IPS DF 6.9 (cell line): ENCODE measurements at places on chromosomes 5 and 9.

- no peak for DNase-seq
Measured at GRCh38 chr5:168766426-168766700, 187.2 kb upstream of the PANK3 start.

GRCh38 chr9:71001780-71002386 lies 119.5 kb downstream of the TRPM3 start:
- peak; percentile 37 for DNase-seq

- no peak for DNase-seq
Measured at GRCh38 chr9:132806306-132806705, 71.8 kb downstream of the AK8 start.

DNA sequence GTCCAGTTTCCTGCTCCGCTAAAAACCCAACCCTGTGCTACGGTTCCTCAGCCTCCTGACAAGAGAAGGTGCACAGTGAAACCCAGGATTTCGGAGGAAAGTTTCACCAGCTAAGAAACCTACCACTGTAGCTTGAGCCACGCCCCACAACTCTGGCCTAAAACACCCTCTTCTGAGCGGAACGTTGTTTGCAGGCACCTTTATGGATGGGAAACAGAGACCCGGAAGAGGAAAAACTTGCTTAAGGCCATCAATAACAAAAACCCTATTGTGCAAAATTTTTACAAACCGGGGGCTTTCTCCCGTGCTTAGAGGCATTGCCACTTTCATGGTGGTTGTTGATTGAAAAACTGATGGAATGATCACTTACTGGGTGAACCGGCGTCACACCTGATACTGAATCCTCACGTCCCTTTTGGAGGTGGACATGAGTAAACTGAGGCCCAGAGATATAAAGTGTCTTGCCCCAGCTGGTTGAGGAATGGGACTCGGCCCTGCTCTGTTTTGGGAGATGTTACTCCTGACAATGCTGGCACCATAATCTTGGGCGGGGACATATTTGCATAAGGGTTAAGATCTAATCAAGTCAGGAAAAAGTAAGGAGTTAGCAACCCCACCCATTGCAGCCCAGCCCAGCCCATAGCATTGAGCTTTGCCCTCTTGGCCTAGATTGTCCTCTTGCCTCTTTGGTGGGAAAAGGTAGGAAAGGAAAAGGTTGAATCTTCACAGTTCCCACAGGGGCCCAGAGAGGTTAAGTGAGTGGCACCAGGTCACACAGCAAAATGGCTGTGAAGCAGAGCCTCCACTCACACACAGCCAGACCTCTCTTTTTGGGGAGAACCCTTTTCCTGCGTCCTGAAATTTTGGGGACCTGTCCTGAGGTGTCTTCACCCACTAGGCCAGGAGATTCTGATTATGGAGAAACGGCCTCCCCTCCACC lies 23.2 kb upstream of the PTGS1 start:
- DNase-seq, result no peak

GRCh38 chr5:170293273-170293672 lies 4.3 kb downstream of the LCP2 start:
- no peak for DNase-seq

- DNase-seq, result no peak
Measured at GRCh38 chr5:140342287-140342686, 4.1 kb downstream of the HBEGF start.

DNA sequence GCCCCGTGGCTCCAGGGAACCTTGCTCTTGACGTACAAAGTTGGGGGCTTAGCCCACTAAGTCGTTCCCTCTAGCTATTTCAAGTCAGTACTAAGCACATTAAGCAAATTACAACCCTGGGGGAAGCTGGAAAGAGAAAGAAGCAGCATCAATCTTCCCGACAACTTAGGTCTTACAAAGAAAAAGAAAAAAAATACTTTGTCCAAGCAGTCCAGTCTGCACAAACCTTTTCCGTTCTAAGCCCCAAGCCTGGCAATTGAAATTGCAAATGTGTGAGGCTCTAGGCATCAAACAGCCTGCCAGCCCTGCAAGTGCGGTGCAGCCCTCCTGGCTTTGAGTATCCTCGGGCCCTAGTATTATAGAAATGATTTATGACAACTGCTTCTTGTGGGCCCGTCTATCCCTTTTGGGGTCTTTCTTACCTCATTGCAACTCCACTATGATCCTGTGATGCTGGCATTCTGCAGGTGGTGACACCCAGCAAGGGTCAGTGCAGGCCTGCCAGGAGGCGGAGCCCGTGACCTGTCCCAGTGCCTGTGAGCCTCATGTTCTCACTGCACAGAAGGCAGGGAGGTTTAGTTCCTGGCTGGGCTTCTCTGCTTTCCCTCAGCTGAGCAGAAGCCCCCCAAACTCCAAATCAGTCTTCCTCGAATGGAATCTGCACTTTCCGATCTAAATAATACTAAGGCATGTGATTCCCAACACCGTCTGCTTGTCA lies 232.3 kb upstream of the IRX2 start:
- no peak for DNase-seq

- DNase-seq, result no peak
Measured at GRCh38 chr5:107461770-107462169, 209.0 kb downstream of the EFNA5 start.

GRCh38 chr5:56838409-56839039 lies 23.2 kb downstream of the MAP3K1 start:
- no peak for DNase-seq

- DNase-seq, result no peak
Measured at GRCh38 chr9:78112004-78112403, 80.4 kb upstream of the GNAQ start.

- no peak for DNase-seq
Measured at GRCh38 chr5:74953937-74954720, 87.9 kb upstream of the FAM169A start.

DNA sequence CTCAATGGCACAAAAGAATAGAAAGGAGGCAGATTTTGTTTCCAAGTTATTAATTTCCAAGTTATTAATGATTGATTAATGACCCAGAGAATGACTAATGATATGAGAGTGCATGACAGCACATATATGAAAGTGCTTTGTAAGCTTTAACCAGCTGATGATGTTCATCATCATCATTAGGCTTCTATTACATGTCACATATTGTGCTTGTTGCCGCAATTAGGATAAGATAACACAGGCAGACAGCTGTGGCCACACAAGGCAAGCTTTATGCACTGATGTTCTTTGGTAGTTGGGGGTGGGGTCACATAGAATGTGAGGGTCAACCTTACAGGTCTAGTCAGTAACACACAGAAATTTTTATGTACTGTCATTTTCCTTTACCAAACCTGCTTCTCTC lies 219.7 kb downstream of the TRPM3 start:
- DNase-seq, result no peak

DNA sequence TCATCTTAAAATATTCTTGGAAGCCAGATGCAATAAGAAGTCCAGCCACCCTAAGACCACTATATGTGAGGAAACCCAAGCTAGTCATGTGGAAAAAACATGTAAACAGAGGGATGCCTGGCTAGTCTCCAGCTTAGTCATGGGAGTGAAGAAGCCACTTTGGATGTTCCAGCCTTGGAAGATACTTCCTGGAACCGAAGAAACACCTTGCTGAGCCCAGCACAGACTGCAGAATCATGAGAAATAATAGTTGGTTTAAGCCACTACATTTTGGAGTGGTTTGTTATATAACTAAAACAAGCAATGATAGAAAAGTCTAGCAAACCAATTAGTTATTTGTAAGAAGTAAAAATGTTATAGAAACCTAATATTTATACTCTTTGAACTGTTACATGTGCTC lies 12.6 kb downstream of the DHX29 start:
- DNase-seq, result no peak

DNA sequence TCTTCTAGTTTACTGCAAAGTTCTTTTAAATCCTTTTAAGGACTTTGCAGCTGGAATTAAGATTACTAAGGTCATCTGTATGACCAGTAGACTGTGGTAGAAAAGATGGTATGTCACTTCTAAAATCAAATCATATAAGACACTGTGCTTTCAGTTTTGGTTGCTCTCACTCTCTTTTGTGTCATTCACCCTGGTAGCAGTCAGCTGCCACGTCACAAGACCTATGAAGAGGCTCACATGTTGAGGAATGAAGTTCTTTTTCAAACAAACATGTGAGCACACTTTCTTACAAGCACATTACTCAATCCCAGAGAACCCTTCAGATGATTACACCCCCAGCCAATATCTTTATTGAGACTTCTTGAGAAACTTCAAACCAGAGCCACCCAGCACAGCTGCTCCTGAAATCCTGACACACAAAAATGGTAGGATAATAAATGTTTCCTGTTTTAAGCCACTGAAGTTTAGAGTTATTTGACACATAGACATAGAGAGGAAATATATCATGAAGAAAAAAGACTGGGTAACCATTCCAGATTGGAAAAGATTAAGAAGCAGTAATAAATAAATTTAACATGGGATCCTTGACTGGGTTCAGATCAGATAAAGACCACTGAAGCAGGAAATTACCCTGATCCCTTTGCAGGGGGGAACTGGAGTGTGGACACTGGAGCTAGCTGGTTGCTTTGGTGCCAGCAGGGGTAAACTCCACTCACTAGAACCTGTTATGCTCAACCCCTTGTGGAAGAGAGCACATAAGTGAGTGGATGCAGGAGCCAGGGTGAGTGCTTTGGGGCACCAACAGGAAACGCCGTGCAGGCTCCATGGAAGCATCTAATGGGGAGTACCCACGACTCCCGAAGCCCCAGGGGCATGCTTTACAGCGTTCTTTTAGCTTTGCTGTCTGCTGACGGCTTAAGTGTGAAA lies 64.1 kb downstream of the SLCO4C1 start:
- DNase-seq, result no peak

- DNase-seq, result no peak
Measured at GRCh38 chr9:100729336-100729895, 151.5 kb downstream of the CAVIN4 start.

GRCh38 chr5:127652952-127653611 lies 4.2 kb downstream of the CTXN3 start:
- DNase-seq, result no peak

- DNase-seq, result no peak
Measured at GRCh38 chr5:66882606-66883227, 286.5 kb downstream of the MAST4 start.

DNA sequence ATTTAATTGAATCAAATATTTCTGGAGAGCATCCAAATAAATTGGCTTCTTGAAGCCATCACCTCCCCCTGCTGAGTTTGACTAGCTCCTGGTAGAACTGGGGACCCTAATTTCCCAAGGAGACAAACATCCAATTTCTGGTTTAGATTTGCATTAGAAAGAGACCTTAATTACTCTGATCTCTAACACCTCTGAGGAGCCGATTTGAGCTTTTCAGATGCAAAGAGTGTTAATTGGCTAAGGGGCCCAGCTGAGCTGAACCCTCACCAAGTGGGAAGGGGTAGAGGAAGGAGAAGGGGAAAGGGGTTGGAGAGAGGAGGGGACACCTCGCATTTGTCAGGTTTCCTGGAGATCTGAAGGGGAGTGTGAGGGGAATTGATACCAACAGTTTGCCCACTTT lies 145.4 kb upstream of the SHB start:
- peak; percentile 66 for DNase-seq
